Stimulated activated CD8-positive, alpha-beta memory T cell treated with anti-CD3 and anti-CD28 coated beads, Interleukin-15, amount 100 ng/mL, for 48 hours (primary cell): ENCODE measurements at places on chromosomes 6 and 20.

GRCh38 chr20:60786686-60787217 is 465.3 kb upstream of the CDH4 start:
- DNase-seq: no peak

DNA sequence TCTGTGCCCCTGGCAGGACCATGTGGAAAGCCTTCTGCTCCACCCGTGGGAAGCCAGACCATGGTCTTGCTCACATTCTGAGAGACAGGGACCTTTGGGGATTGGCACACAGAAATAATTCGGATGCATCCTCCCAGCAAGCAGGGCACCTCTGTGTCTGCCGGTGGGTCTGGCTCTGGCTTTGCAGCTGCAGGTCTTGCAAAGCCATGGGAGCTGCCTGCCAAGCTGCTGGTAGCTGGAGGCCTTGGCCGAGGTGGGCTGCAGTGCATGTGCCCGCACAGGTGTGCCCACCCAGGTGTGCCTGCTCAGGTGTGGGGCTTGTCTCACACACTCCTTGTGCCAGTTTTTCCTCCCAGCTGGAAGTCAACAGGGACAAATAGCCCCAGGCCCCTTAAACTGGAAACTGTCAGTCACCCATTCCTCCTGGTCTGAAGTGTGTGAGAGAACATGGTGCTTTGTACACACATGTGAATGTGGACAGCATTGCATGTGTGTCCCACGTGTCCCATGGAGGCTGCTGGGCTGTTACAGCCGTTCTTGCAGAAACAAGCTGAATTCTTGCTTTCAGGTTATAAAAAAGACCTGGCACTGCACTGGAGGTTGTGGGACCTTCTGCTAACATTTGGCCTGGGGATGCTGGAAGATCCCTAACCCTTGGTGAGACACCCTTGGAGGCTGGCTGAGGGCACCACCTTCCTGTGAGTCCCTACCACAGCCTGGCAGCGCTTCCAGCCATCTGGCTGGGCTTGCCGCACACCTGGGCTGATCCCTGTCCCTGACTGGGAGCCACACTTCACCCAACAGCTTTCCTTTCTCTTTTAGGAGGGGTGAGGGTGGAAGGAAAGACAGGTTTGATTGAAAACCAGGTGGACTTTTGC is 54.9 kb upstream of the SMOC2 start:
- no peak for DNase-seq

GRCh38 chr6:151443911-151444621 is 7.9 kb downstream of the RMND1 start:
- DNase-seq: no peak

DNA sequence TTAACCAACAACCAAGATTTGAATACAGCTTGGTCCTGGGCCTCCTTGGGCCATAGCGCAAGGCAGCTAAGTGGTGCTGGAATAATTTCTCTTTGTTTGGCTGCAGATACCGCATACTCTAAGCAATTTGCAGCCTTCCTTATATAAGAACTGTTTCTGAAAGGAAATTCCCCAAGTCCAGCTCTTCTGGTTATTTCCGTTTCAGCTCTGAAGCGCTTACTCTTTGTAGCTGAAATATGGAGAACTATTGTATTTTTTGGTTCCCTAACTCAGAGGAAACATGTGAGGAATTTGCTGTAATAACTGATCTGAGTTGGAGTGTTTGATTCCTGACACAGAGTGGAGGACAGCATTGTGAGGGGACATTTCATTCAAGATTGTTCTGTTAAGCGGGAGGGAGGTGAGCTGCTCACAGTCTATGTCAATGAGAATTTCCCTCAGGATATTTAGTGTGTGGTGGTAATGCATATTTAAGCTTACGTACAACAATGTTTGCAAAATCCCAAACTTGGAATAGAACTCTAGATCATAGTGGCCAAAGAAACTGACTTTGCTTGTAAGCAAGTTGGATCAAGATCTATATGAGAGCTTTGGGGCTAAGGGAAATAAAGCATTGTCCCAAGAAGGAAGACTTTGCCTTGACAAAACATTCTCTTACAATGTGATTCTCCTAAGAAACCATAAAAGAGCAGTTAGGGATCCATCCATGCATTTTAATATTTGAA is 576.6 kb upstream of the FLRT3 start:
- no peak for DNase-seq

DNA sequence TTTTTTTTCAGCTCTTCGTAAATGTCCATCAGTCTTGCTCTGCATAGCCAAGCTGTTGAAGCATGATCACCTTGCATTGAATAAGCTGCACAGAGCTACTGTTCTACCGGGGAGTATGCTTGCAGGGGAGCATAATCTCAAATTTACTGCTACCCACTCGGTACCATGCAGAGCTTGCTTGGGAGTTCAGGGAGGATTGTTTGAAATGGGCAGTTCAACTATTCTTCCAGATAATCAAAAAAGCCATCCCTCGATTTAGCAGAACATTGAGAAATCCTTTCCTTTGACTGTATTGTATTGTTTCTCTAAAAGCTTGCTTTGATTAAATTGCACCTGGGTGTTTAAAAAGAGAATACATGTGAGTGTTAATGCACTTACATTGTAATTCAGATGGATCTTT is 332.6 kb downstream of the UTRN start:
- no peak for DNase-seq

DNA sequence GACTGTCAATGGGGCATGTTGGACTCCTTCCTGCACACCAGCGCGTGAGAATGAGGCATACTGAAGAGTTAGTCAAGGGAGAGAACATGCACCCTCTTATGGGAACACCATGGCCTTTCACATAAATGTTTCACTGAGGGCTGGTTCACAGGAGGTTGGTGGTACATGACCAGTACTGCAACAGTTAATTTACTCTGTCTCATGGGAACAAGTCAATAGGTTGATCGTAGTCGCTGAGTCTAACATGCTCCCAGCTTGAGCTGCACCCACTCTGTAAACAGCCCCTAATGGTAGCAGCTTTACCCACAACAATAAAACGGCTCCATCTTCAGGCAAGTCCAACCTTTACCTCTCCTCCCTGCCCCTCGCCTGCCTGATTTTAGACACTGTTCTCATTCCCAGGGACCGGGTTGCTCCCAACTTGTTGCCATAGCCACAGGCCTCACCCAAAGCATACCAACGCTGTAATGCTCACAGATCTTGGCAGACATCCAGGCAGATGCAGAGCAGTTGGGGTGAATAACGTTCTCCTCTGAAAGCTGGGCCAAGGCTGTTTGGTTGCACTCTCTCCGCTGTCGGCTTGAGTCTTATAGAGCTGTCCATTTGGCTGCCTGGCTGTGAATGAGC is 111.3 kb downstream of the LY86 start:
- no peak for DNase-seq

DNA sequence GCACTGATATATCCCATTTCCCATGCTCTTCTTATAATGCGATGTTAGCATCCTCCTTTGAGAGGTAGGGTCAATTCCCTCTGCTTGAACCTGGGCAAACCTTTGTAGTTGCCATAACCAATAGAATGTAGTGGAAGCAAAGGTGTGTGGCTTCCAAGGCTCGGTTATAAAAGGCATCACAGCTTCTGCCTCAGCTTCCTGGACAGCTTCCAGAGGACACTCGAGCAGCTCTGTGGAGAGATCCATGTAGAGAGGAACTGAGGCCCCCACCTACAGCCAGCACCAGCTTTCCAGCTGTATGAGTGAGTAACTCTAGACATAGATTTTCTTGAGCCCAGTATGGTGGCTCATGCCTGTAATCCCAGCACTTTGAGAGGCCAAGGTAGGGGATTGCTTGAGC is 36.7 kb downstream of the FGD2 start:
- no peak for DNase-seq

- no peak for DNase-seq
Measured at GRCh38 chr6:169918239-169918953, 167.0 kb downstream of the ERMARD start.

DNA sequence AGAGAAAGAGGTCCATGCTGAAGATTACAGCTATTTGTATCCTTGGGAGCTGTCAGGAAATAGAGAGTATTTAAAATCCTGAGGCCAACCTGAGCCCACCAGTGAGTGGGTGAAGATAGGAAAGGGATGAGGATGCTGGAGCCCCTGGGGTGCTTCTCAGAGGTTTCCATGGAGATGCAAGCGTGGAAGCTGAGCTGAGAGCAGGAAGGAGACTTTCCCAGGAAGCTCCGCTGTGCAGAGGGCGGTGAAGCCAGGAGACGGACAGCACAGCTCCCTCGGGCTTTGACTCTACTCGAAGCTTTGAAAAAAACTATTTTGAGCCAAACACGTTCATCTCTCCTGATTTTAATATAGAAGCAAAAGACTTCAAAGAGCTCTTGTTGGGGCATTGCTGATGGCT is 222.1 kb downstream of the SMOC2 start:
- DNase-seq: no peak

- DNase-seq: no peak
Measured at GRCh38 chr6:23016696-23017095, 447.3 kb downstream of the HDGFL1 start.

DNA sequence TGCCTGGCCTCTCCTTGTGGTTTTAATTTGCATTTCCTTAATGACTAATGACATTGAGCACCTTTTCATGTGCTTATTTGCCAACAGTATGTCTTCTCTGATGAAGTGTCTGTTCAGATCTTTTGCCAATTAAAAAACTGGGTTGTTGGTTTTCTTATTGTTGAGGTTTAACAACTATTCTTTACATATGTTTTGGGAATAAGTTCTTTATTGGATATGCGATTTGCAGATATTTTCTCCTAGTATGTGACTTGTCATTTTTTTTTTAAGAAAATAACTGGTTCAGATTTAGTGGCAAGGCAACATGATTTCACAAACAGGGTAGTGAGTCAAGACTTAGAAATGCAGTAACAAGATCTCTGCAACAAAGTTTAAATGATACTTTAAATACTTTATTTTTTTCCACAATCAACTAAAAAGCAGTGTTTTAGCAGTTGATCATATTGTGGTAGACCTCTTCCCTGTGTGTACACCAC is 67.8 kb downstream of the TIAM2 start:
- no peak for DNase-seq

DNA sequence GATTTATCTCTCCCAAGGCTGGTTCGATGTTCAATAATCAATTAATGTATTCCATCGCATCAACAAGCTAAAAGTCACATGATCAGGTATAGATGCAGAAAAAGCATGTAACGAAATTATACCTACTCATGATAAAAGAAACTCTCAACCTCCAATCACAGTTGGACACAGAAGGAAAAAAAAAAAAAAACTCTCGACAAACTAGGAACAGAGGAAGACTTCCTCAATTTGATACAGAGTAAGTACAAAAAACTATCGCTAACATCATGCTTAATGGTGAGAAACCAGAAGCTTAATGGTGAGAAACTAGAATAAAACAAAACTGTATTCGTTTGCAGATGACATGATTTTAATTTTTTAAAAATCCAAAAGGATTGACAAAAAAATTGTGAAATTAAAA is 62.0 kb upstream of the SMIM29 start:
- DNase-seq: no peak

DNA sequence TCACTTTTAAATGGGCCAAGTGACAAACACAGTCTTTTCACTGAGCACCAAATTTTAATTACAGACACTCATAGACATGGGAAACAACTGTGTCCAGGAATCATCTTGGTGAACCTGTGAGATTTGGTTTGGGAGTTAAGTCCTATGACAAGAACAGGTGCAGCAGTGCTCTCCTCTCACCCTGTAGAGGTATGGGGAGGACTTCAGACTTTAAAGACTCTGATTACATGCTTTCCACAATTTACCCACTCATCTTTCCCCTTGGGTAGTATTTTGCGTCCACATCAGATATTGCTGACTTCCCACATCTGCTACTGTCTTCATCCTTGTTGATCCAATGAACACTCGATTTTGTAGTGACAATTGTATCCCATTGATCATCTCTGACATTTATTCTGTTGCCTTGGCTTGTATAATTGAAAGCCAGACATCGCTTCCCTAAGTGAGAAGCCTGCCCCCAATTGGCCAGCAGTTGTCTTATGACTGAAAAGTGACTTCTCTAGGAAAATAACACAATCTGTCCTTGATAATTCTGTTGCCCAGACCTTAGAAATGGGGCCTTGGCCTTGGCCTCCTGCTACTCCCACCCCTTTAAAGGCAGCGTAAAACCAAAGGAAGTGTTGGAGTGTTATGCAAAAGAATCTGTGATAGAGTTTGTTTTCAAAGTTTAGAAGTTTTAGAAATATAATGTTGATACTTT is 40.0 kb downstream of the TXLNB start:
- DNase-seq: no peak

DNA sequence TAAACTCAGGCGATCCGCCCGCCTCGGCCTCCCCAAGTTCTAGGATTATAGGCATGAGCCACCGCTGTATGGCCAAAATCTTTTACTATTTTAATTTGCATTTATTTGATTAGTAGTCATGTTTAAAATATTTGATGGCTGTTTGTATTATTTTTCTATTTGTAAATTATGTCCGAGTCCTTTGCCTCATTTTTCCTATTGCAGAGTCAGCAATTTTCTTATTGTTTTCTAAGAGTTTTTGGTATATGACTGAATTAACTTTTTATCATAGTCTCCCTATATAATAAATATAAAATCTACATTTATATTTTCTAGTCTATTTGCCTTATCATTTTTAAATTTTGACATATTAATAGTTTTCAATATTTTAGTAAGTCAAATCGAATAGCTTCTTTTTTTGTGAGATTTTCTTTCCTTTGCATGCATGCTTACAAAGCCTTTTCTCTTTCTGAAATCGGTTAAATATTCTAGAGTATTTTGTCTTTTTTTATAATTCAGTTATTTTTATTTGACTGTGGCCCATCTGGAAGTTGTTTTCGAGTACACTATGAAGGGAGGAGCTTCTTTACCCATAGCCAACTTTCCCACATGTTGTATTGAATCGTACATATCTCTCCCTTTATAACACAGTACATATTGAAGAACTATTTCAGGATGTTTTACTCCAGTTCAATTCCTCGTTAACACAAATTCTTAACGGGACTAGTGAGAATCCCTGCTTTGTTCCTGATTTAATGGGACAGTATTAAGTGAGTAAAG is 34.5 kb upstream of the RPS6KA2 start:
- DNase-seq: no peak

GRCh38 chr6:138593909-138594757 is 94.8 kb upstream of the NHSL1 start:
- no peak for DNase-seq

DNA sequence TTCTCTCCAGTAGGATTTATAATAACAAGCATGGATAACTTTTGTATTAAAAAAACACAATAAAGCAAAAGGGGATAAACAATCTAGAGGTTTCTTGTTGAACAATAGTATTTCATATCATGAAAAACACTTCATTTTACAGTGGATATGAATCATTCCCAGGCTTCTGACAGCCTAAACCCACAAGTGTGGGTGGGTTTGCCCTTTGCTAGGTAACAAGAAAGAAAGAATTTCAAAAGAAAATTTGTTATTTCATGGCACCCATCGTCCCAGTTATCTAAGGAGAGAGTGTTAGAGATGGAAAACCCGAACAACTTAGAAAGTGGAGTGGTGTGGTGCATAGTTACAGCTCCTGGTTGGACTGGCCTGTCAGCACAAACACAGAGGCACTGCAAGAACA is 76.1 kb upstream of the GPR6 start:
- DNase-seq: no peak

DNA sequence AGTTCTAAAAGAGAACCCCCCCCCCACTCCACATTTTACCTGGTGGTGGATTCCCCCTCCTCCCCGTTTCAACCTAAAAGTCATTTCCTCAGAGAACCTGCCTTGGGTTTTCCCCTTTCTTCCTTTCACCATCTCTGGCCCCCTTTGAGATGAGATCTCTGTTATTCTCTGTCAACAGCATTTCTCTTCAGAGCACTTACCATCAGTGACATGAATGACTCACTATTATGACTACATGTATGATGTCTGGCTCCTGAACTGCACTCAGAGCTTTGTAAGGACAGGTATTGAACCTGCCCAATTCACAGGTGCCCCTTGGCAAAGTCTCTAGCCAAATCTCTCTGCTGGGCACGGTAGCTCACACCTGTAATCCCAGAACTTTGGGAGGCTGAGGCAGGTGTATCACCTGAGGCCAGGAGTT is 61.4 kb upstream of the JARID2 start:
- no peak for DNase-seq
